ENCODE measurements at places on chromosomes 7 and 10.

GRCh38 chr7:73585196-73585595 lies 6.8 kb upstream of the TBL2 start:
- DNase-seq, result no peak

- peak; percentile 26 for DNase-seq
Observed at GRCh38 chr7:4227105-4228010, 454.7 kb upstream of the FOXK1 start.

DNA sequence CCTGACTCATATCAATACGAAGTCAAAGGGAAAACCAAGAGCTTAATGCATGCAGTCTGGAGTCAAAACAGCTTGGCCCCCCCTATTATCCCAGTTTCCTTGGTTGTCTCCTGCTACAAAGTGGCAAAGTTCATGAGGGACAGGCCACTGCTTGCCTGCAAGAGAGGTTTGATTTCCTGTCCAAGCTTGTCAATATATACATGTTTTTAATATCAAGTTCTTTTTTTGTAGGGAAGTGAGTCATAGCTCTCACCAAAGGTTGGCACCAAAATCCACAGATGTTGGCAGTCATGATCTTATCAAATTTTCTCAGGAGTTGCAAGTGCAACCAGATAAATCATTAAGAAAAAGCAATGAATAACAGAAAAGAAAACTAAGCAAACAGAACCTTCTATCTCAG lies 176.8 kb downstream of the COBL start:
- no peak for DNase-seq

DNA sequence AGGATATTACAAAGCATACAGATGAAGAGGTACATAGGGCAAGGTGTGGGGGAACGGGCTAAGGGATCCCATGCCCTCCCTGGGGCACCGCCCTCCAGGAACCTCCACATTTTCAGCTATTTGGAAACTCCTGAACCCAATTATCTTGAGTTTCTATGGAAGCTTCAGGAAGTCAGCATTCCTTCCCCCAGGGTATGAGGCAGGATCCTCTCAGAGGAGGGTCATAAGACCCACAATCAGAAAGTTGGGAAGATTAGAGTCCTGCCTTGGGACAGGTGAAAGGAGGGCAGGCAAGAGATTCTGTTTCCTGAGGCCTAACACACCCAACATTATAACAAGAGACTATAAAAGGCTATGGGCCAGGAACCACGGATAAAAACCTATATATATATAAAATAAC lies 98.0 kb downstream of the RALA start:
- no peak for DNase-seq

DNA sequence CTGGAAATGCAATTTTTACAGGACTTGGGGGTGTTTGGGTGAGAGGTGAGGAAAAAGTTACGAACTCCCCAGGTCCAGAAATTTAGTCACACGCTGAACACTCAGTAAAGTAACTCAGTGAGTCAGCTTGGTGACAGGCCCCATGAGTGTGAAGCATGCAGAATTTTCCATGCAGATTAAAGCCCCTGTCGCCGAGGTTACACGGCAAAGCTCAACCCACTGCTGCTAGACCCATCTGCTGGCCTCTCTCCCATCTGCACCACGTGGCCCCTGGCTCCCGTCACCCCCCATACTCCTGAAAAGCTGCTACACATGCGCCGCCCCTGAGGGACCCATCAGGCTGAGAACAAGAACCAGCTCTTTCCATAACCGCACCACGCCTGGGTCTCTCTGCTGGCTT lies 7.0 kb upstream of the MMP21 start:
- DNase-seq, result no peak

DNA sequence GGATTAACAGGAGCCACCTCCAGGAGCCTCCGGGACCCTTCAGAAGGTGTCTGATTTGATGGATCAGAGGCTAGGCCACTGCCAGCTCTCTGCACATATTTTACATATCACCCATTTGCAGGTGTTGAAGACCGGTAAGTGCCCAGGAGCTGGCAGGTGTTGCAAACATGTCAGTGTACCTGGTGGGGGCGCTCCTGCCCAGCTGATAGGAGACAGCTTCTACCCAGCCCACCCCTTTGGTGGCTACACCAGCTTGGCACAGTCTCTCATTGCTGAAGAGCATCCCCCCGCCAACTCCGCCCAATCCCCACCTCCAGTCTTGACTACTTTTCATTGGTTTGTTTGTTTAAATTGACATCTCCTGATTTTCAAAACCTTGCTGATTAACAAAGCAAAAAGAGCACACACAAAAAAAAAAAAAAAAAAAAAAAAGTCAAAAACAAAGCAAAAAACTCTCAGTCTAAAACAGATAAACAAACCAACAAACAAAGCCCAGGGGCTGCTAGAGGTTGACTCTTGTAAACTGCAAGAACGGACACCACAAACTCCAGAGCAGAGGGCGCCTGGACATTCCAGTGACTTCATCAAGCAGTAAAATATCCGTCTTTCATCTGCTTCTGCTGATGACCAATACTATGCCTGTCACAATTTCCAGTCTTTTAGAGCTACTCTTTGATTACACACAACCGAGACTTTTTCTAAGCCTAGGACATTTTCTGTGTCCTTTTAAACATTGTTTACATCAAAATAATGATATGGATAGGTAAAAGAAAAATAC lies 275.3 kb downstream of the NRG3 start:
- peak; percentile 62 for DNase-seq

DNA sequence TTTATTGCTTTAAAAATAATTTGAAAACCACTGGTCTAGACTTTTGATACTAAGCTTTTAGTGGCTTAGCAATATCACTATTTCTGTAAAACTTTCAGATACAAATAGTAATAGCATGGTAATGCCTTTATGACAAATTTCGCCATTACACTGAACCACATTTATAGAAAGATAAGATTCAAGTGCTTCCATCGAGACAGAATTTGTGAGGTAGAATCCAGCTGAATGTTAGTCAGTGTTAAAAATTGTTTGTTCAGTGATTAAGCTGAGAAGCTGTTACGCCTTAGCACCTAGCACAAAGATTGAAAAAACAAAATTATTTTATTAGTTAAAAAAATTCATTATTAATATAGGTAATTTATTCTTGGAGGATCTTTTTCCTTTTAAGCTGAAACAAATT lies 36.5 kb downstream of the GNAT3 start:
- DNase-seq, result no peak

GRCh38 chr7:4621396-4621795 lies 60.7 kb upstream of the FOXK1 start:
- DNase-seq, result no peak

- peak; percentile 10 for DNase-seq
Observed at GRCh38 chr7:132225216-132226030, 350.8 kb downstream of the PLXNA4 start.

DNA sequence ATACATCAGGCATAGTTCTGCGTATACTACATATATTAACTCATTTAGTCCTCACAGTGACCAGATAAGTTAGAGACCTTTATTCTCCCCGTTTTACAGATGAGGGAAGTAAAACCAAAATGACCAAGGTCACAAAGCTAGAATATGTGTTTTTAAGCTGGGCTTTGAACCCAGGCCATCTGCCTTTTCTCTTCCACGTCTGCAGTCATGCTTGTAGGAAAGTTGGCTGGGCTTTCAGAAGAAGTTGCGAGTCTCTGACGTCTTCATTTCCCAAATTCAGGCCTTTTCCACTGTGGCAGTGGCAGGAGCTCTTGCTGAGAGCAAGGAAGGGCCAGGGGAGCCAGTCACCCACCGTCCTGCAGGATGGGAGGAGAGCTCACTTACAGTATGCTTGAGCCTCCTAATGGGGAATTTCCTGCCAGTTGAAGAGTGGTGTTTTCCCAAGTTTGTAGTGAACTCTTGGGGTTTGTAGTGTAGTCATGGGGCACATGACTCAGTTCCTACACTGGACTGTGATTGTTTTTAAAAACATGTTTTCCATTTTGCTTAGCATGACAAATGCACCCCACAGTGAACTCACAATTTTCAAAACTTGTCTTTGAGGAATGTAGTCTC lies 34.2 kb downstream of the CYP17A1 start:
- DNase-seq, result peak; percentile 38

DNA sequence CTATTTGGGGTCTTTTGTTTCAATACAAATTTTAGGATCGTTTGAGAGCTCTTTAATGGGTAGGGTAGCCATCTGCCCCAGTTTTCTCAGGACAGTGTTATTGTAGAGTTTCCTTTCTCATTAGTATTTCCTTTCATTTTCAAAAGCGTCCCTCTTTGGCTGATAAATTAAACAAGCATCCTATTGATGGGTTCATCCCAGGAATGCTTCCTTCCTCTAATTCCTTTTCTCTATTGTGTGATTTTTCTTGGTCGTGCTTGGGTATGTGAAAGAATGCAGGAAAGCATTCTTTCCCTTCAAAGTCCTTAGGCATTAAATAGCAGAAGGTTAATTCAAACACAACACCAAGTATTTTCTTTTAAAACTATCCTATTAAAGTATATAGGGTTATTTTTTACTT lies 14.0 kb downstream of the SLC13A1 start:
- DNase-seq, result no peak

- no peak for DNase-seq
Observed at GRCh38 chr10:103617602-103618385, 124.3 kb downstream of the NEURL1 start.

- DNase-seq, result no peak
Observed at GRCh38 chr7:143043391-143043790, 8.8 kb upstream of the OR6V1 start.

- peak; percentile 85 for DNase-seq
Observed at GRCh38 chr7:100563809-100564400, 9.8 kb downstream of the SAP25 start.

DNA sequence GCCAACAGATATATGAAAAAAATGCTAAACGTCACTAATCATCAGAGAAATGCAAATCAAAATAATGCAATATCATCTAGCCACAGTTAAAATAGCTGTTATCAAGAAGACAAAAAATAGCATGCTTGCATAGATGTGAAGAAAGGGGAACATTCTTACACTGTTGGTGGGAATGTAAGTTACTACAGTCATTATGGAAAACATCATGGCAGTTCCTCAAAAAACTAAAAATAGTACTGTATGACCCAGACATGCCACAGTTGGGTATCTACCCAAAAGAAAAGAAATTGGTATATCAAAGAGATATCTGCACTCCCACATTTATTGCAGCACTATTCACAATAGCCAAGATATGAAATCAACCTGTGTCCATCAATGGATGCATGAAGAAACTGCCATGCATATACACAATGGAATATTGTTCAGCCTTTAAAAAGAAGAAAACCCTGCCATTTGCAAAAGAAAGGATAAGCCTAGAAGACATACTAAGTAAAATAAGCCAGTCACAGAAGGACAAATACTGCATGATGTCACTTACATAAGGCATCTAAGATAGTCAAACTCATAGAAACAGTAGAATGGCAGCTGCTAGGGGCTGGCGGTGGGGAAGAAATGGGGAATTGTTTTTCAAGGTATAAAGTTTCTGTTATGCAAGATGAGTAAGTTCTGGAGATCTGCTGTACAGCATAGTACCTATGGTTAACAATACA lies 107.0 kb downstream of the PTPN20 start:
- DNase-seq, result no peak

GRCh38 chr10:48608279-48608681 lies 3.4 kb upstream of the ARHGAP22 start:
- DNase-seq, result peak; percentile 44

DNA sequence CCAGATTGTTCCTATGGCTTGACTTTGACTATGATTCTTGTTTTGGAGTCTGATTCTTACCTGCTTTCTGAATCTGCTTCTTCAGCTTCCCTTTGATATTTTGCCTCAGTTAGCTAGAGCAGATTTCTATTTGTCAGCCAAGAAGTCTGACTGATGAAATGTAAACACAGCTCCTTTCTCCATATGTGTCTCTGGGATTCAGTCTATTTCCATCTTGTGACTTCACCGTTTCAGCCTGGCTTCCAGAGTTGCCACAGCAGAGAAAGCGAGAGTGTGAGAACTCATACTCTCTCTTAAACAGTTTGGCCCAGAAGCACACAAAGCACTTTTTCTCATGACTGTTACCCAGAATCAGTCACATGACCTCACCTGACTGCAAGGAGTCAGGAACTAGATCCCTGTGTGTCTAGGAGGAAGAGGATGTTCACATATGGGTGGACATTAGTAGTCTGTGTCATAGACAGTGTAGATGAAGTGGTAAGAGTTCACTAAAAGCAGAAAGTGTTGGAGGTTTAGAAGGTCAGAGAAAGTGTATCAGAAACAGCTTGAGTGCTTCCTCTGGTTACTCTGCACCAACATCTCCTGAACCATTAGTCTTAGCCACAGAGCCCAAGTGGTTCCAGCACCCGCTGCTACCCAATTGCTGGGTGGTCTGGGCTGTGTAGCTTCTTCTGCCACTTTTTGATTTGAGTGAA lies 103.4 kb upstream of the CDK6 start:
- no peak for DNase-seq

DNA sequence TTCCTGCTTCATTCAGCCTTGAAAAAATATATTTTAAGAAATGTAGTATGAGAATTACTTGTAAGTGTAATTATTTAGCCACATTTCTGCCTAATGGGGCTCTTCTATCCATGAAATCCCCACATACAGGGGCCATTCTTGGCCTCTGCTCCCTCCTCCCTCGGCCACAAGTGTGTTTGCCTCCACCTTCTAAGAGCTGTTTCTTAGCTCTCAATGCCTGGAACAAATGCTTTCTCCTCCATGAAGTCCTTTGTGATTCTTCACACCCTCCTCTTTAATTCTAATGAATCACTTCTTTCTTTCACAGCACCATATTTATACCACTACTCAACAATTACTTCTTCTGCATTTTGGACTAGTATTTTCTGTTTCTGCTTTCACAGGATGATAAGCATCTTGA lies 88.8 kb upstream of the BET1 start:
- no peak for DNase-seq

All from hepatocyte (in vitro differentiated cells).